ENCODE measurements at places on chromosomes 5 and 9. TPM values are rescaled to one million over a fixed set of nuclear protein-coding genes. Genes with fewer than 3 reads are reported as not detected.

DNA sequence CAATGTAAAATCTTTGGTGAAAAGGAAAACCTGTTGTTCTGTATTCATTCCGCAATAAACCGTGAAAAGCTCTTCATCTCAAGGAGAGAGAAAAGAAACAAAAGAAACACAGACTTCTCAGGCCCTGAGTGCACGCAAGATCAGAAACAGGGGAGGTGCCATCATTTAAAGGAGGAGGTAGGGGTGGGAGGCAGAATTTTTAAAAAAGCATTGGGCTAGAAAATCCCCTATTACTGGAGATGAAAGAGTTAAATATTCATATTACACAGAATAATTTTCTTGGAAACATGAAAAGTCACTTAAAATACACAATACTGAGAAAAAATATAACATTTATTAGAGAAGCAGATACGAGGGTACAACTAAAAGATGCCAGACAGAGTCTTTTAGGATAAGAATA is 56.3 kb downstream of the USP20 start:
- peak overlapping the region; percentile 19 for H3K27ac ChIP-seq
- H3K4me3 ChIP-seq, result no peak overlapping the region
- peaks cover 31% of the 10 kb centered on the region for H3K36me3 ChIP-seq

- no peaks in the 10 kb centered on the region for H3K27me3 ChIP-seq
- DNase-seq, result no peak
- no peak overlapping the region for H3K4me3 ChIP-seq
These were observed 2.6 kb downstream of the CDK9 start for GRCh38 chr9:127788337-127789011.

- H3K27ac ChIP-seq, result no peak overlapping the region
- no peaks in the 10 kb centered on the region for H3K27me3 ChIP-seq
- no peak for DNase-seq
- H3K36me3 ChIP-seq, result no peaks in the 10 kb centered on the region
- no peak overlapping the region for H3K4me3 ChIP-seq
These were observed 402.1 kb downstream of the DIRAS2 start for GRCh38 chr9:90240541-90240940.

Gene DMGDH
- 2.4 TPM for total RNA-seq

Gene STPG3
- total RNA-seq, result 0.58 TPM

- H3K27me3 ChIP-seq, result no peaks in the 10 kb centered on the region
- H3K27ac ChIP-seq, result no peak overlapping the region
- no peaks in the 10 kb centered on the region for H3K36me3 ChIP-seq
- peak; percentile 32 for DNase-seq
- H3K4me1 ChIP-seq, result peaks cover 10% of the 10 kb centered on the region
- H3K4me3 ChIP-seq, result no peak overlapping the region
These were observed 106.6 kb downstream of the COL23A1 start for GRCh38 chr5:178483620-178484019.
